ENCODE measurements at places on chromosomes 5 and 9.

GRCh38 chr5:140627972-140628371, 5.0 kb downstream of the CD14 start:
- no peak for DNase-seq

DNA sequence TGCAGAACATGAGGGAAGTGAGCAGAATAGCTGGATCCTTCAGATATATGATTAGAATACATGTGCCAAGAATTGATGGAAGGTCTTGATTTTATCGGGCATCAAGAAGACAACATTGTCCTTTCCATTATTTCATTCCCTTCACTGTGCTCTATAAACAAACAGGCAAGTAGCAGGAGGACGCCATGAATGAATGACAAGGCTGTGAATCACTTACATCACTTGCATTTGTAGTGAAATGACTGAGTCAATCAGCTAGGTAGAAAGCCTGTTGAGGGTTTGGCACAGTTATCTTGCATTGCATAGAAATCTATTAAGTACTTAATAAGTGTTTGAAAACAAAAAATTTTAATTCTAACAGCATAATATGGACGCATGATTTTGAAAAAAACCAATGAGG, 548.8 kb upstream of the IZUMO3 start:
- no peak for DNase-seq

DNA sequence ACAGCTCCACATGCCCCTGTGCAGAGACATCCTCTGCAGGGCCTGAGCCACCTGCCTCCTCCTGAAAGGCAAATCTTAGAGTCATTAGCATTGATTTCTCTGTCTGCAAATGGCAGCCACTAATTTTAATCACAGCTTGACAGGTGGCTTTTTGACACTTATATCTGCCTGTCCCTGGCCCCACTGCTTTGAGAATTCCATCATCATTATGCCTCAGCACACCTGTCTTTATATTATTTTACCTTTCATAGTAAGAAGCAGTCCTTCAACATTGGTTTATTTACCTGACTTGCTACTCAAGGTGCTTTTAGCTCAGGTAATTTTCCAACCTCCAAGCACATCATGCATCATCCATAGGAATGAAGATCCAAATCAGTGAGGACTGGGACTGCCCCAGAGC, 451.3 kb downstream of the MTRR start:
- DNase-seq, result no peak

DNA sequence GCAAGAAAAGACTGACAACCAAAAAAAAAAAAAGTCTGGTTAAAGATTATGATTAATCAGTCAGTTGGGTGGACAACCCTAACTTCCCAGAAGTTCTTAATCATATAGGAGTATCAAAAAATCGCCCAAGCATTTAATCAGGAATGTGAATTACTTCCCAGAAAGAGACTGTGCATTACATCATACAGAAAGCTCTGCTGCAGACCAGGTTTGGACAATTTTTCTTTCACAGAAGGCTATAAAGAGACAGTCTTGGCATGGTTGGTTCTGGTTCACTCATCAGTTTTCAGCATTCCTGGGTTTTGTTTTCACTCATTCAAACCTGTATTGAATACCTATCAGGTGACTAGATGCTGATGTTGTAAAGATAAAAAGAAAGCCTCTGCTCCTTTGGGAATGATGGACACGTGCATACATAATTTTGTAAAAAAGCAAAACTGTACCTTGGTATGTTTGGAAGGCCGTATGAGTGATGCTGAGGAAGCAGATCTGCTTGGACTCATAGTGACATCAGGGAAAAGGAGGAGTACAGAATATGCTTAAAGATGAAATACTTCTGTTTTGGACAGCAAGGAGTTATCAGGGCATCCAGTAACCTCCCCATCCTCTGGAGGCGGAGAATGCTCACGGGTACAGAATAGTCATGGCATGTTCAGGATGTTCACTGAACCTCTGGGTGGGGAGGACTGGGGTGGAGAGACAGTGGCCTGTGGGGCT, 178.4 kb downstream of the GNA14 start:
- DNase-seq, result no peak

Data from frontal cortex (tissue), 4 donors.